ENCODE measurements at places on chromosomes 6 and 20.

GRCh38 chr6:123925350-123925749 is 121.7 kb downstream of the NKAIN2 start:
- no peaks in the 10 kb centered on the region for H3K36me3 ChIP-seq
- H3K4me3 ChIP-seq: no peak overlapping the region
- no peak for DNase-seq

DNA sequence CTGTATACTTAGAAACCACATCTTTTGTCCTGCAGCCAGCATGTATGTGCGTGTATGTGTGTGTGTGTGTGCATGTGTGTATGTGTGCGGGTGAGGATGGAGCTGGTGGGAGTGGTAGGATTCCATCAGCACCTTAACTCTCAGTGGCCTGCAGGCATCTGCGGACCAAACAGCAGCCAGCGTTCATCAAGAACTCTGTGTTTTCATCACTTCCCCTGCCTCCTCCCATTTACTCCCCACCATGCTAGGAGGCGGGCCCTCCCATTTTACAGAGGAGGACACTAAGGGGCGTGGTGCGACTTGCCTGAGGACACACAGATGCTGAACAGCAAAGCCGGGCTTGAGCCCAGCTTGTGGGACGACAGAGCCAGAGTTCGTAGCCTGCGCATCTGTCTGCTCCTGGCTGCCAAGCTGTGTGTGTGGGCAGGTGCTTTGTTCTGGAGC is 8.9 kb downstream of the VSTM2L start:
- peak overlapping the region; percentile 19 for H3K27ac ChIP-seq
- no peak overlapping the region for H3K4me3 ChIP-seq
- H3K36me3 ChIP-seq: peaks cover 2% of the 10 kb centered on the region
- DNase-seq: no peak

DNA sequence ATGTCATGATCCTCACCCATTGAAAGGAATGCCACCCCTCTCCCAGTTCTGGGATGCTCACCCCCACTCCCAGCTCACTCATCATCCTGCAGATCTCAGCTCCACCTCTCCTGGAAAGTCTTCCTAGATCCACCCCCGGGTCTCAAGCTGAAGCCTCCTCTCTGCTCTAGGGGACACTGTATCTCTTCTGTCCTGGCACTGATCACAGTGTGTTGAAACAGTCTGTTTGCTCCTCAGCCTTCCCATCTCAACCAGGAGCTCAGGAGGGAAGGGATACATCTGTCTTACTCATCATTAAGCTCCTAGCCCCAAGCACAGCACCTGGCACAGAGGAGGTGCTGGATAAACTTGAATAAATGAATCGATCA is 80.1 kb downstream of the MRPL14 start:
- peaks cover 35% of the 10 kb centered on the region for H3K4me1 ChIP-seq
- no peaks in the 10 kb centered on the region for H3K27me3 ChIP-seq
- H3K4me3 ChIP-seq: no peak overlapping the region

DNA sequence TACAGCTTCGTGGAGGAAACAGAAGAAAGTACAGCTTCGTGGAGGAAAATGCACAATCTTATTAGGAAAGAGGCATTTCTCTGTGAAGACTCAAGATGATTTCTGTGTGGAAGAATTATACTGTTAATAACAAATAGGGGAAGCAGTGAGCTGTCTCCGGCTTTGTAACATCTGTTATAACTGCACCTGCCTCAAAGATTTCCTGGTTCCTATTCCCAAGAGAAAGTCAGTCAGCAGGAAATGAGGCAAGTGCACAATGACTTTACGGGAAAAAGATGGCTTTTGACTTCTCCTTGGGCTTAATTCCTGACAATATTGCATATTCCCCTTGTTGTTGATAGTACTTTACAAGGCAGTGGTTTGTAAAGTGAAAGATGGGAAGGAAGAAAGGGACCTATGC is 538.5 kb downstream of the BMP2 start:
- no peak for DNase-seq
- no peaks in the 10 kb centered on the region for H3K27me3 ChIP-seq
- no peaks in the 10 kb centered on the region for H3K36me3 ChIP-seq
- no peak overlapping the region for H3K27ac ChIP-seq
- H3K4me1 ChIP-seq: peaks cover 4% of the 10 kb centered on the region

DNA sequence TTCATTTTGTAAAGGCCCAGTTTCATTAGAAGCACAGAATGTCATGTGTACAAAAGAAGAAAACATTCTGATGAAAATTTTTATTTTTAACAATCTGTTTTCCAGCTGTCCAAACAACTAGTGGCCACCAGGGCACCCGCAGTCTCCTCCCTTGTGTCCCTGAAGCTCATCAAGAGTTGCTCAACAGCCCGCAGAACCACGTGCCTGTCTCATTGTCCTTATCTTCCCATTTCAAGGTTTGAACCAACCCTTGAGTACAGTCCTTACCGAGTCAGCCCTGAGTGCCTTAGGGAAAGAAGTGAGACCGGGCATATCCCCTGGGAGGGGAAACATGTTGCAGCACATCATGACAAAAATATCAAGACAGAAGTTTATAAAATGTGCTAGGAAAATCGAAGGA is 15.9 kb upstream of the ZNF133 start:
- peaks cover 13% of the 10 kb centered on the region for H3K4me1 ChIP-seq
- H3K27ac ChIP-seq: no peak overlapping the region
- DNase-seq: no peak
- H3K4me3 ChIP-seq: no peak overlapping the region
- H3K36me3 ChIP-seq: no peaks in the 10 kb centered on the region
- no peaks in the 10 kb centered on the region for H3K27me3 ChIP-seq

GRCh38 chr6:15272562-15272961 is 26.7 kb downstream of the JARID2 start:
- DNase-seq: no peak
- no peak overlapping the region for H3K4me3 ChIP-seq
- H3K27ac ChIP-seq: no peak overlapping the region
- no peaks in the 10 kb centered on the region for H3K27me3 ChIP-seq
- H3K36me3 ChIP-seq: peaks cover 10% of the 10 kb centered on the region

- H3K4me3 ChIP-seq: no peak overlapping the region
- peaks cover 6% of the 10 kb centered on the region for H3K36me3 ChIP-seq
- peaks cover 2% of the 10 kb centered on the region for H3K27me3 ChIP-seq
- peaks cover 3% of the 10 kb centered on the region for H3K4me1 ChIP-seq
- no peak for DNase-seq
- no peak overlapping the region for H3K27ac ChIP-seq
Observed at GRCh38 chr6:90005048-90005827, 111.0 kb downstream of the GJA10 start.

DNA sequence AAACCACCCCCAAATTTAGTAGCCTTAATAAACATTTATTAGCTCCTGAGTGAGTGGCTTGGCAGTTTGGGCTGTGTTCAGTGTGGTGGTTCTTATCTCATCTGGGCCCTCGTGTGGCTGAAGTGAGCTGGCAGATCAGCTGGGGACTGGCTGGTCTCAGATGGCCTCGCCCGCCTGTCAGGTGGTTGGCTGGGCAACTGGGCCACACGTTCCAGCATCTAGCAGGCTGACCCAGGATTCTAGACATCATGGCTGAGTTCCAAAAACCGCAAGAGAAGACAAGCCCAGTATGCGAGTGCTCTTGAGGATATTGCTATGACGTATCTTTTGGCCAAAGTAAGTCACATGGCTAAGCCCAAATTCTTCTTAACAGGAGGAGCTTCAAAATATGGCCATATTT is 28.9 kb downstream of the EIF2S2 start:
- no peaks in the 10 kb centered on the region for H3K4me1 ChIP-seq
- no peaks in the 10 kb centered on the region for H3K27me3 ChIP-seq
- H3K27ac ChIP-seq: no peak overlapping the region
- H3K36me3 ChIP-seq: peaks cover 20% of the 10 kb centered on the region

GRCh38 chr6:156786652-156787051 is 9.5 kb downstream of the ARID1B start:
- peaks cover 13% of the 10 kb centered on the region for H3K4me1 ChIP-seq
- no peak for DNase-seq
- no peaks in the 10 kb centered on the region for H3K27me3 ChIP-seq
- no peak overlapping the region for H3K27ac ChIP-seq
- H3K4me3 ChIP-seq: no peak overlapping the region

DNA sequence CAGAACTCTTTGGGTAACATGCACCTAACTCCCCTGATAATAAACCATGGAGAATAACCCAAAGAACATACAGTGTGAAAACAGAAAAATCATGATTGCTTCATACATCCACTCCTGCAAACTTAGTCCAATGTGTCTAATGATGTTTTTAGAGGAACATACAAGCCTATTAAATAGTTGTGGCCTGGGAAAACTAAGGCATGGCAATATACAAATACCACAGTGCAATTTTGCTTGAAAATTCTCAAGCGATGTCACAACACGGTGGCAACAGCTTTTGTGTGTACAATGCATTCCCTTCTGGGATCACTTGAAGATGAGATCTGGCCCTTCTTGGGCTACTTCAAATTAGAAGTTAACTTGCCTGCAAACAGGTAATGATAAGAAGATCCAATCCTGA is 16.7 kb downstream of the MAP3K5 start:
- H3K27me3 ChIP-seq: no peaks in the 10 kb centered on the region
- no peaks in the 10 kb centered on the region for H3K36me3 ChIP-seq
- no peak overlapping the region for H3K4me3 ChIP-seq

GRCh38 chr20:44029848-44030230 is 115.2 kb downstream of the TOX2 start:
- no peak overlapping the region for H3K27ac ChIP-seq
- no peaks in the 10 kb centered on the region for H3K27me3 ChIP-seq
- DNase-seq: no peak
- H3K4me1 ChIP-seq: no peaks in the 10 kb centered on the region
- H3K4me3 ChIP-seq: no peak overlapping the region

DNA sequence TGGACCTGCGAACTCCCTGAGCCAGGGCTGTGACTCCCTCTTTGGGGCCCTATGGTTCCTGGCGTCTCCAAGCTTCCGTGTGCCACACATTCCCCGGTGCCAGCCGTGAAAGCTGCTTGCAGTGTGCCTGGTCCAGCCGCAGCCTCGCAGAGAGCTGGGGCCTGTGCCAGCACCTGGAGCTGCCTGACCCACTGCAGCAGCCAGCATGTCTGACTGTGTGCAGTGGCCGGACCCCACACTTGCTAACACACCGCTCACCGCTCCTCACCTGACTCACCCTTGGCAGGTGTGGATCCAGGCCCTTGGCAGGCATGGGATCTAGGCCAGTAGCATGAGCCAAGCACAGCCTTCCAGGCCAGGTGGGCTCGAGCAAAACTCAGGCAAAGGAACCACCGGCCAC is 227.5 kb downstream of the OTOR start:
- no peak overlapping the region for H3K27ac ChIP-seq
- no peaks in the 10 kb centered on the region for H3K27me3 ChIP-seq

DNA sequence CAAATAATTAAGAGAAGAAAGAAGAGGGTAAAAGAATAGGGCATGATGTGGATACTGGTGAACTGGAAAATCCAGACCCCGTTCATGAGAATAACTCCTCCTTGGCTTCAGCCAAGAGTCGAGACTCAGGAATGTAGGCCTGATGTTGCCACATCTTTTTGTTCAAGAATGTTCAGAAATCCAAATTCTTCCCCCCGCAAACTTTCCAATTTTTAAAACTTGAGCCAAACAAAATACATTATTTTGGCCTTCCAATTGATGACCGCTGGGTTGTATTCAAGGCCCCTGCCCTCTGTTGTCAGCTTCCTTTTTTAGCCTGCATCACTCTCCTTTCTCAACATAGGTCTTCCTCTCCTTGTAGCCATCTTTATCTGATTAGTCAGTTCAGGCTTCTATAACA is 106.1 kb downstream of the TNFAIP3 start:
- H3K27me3 ChIP-seq: no peaks in the 10 kb centered on the region
- DNase-seq: no peak
- H3K27ac ChIP-seq: no peak overlapping the region
- no peak overlapping the region for H3K4me3 ChIP-seq

DNA sequence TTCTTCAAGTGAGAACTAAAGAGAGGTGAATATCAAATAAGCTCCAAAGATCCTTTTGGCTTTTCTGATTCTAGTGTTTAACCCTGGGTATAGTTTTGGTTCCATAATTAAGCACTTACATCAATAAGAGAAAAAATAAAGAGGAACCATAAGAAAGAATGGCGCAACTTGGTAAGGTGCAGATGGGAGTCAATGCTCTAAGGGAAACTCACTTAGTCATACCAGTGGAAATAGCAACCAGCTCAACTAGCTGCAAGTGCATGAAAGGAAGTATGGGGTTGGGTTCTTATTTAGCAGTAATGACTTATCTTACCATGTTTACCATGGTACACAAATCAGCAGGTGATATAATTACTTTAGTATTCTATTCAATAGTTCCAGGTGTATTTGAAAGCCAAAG is 296.5 kb upstream of the RUNX2 start:
- H3K4me1 ChIP-seq: no peaks in the 10 kb centered on the region
- no peak overlapping the region for H3K4me3 ChIP-seq
- DNase-seq: no peak

- no peaks in the 10 kb centered on the region for H3K36me3 ChIP-seq
- H3K4me3 ChIP-seq: no peak overlapping the region
- H3K27me3 ChIP-seq: no peaks in the 10 kb centered on the region
- DNase-seq: no peak
- H3K4me1 ChIP-seq: peaks cover 5% of the 10 kb centered on the region
- H3K27ac ChIP-seq: no peak overlapping the region
Observed at GRCh38 chr6:119800526-119800925, 451.0 kb upstream of the MAN1A1 start.

DNA sequence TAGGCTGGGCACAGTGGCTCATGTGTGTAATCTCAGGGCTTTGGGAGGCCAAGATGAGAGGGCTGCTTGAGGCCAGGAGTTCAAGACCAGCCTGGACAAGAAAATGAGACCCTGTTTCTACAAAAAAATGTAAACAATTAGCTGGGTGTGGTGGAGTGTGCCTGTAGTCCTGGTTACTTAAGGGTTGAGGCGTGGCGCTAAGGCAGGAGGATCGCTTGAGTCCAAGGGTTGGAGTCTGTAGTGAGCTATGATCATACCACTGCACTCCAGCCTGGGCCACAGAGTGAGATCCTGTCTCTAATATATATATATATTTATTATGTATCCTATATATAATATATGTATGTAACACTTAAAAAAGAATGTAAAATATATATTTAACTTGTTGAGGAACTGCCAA is 7.9 kb upstream of the ABRACL start:
- peaks cover 6% of the 10 kb centered on the region for H3K4me1 ChIP-seq
- H3K4me3 ChIP-seq: no peak overlapping the region
- no peak for DNase-seq
- H3K27ac ChIP-seq: no peak overlapping the region

DNA sequence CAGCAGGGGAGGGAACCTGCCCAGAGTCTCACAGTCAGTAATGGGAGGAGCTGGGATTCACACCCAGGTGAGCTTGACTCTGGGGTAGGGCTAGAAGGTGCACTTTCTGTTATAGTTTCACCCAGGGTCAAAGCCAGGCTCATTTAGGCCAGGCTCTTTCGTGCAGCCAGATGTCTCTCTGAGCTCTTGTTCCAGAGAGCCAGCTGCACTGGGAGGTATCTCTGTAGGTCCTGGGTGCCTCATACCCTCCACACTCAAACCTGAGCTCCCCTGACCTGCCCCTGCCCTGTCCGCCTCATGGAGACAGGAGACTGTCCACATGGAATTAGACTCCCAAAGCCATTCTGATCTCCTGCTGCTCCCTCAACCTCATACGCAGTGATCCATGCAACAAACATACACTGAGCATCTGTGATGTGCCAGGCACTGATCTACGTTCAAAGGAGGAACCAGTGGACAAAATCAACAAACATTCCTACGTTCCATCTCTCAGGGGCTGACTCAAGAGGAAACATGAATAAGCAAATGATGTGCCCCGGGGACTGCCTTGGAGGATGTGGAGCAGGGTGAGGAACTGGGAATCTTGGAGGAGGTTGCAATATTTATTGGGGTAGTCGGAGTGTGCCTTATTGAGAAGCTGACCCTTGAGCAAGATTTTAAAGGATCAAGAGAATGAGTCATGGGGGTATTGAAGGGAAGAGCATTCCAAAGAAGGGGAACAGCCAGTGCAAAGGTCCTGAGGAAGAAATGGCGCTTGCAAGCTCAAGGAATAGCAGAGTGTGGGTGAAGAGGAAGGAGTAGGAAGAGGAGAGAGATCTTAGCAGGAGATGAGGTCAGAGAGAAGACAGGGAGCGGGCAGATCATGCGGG is 71.3 kb upstream of the TOX2 start:
- peaks cover 2% of the 10 kb centered on the region for H3K27me3 ChIP-seq
- no peak for DNase-seq
- no peaks in the 10 kb centered on the region for H3K36me3 ChIP-seq
- H3K4me3 ChIP-seq: no peak overlapping the region
